ENCODE measurements at places on chromosomes 3 and 15. TPM values are rescaled to one million over a fixed set of nuclear protein-coding genes. Genes with fewer than 3 reads are reported as not detected.

DNA sequence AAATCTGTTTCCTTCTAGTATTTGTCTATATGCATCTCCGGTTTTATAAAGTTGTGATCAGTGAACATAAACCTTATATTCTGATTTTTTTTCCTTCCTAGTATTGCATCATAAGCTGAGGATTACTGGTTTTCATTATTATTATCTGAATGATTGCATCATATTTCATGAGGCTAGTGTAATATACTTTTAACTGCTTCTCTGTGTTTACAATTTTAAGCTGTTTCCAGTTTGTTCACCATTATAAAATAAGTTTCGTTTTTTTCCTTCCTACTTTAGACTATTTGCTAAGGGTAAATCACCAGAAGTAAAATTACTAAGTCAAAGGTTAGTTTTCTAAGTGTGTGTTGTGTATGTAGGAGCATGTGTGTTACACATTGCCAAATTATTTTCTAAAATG is 20.2 kb downstream of the SEMA6D start:
- DNase-seq, result no peak
- H3K4me3 ChIP-seq, result no peak overlapping the region
- H3K4me1 ChIP-seq, result no peaks in the 10 kb centered on the region
- no peaks in the 10 kb centered on the region for H3K27me3 ChIP-seq

DNA sequence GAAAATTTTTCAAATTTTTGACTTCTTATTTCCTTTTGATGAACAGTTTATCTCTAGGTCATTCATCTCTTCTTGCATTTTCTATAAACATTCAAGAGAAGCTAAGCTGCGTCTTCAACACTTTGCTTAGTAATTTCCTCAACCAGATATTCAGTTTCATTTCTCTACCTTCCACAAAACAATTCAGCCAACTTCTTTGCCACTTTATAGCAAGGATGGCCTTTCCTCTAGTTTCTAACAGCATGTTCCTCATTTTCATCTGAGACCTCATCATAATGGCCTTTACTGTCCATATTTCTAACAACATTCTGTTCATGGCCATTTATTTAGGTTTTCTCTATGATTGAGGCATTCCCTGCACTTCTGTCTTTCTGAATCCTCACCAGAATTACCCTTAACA is 90.0 kb downstream of the ARIH1 start:
- H3K4me3 ChIP-seq, result no peak overlapping the region
- H3K4me1 ChIP-seq, result peaks cover 42% of the 10 kb centered on the region
- no peaks in the 10 kb centered on the region for H3K27me3 ChIP-seq

DNA sequence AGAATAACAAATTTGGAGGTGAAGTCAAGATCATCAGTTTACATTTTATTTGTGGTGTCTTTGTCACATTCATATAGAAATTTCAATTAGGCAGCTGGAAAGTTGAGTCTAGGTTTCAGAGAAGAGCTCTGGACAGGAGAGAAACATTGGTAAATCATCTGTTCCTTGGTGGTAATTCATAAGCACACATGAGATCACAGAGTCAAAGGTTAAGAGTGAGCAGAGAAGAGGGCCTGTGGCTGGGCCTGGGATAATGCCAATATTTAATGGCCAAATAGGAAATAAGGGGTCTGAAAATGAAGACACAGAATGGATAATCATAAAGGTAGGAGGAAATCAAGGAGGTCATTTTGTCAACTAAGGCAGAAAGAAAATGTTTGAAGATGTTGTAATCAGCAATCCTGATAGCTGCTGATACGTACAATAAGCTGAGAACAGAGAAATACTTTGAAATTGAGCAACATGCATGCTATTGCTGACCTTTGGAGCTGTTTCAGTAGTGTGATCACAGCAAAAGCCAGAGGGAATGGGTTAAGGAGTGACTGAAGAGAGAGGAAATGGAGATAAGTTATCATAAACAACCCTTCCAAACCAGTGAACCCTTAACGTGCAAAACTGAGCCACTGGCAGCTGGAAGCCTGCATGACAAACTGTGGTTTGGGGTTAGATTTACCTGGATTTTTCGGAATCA is 692.8 kb downstream of the AGBL1 start:
- no peak for DNase-seq
- no peak overlapping the region for H3K27ac ChIP-seq
- no peaks in the 10 kb centered on the region for H3K27me3 ChIP-seq
- no peaks in the 10 kb centered on the region for H3K4me1 ChIP-seq
- H3K4me3 ChIP-seq, result no peak overlapping the region

DNA sequence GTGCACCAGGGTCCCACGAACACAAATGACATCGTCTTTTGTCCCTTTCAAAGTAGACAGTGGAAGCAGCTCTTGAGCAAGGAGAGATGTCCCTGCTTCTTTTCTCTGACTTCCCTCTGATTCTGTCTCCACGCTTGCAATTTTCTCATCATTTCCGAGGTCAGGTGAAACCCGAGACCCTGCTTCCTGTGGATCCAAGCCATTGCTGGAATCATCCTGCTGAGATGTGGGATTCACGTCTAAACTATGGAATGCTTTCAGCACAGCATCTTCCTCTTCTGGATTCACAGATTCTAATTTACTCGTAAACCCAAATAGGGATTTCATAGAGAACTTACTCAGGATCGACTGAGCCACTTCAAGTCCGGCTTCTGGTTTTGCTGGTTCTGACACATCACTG is 127.1 kb downstream of the FMN1 start:
- H3K27ac ChIP-seq, result no peak overlapping the region
- peaks cover 20% of the 10 kb centered on the region for H3K4me1 ChIP-seq
- H3K36me3 ChIP-seq, result peaks cover 9% of the 10 kb centered on the region
- no peaks in the 10 kb centered on the region for H3K27me3 ChIP-seq
- DNase-seq, result no peak

DNA sequence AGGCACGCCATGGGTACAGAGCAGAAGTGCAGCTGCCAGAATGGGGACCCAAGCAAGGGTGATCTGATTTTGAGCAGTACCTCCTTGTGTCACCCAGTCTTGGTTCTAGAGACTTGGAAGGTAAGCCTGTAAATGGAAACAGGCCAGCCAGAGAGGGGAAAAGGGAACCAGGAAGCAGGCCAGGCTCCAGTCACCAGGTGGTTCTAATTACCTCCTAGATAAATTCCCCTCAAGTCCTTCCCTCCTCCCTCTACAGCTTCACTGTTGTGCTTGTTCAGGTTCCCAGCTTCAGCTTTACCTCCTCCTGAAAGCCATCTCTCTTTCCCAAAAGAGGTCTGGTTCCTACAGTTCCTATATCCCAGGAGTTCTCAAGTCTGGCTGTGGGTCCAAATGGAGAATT is 58.8 kb upstream of the SLC7A14 start:
- H3K27ac ChIP-seq, result no peak overlapping the region
- H3K4me1 ChIP-seq, result no peaks in the 10 kb centered on the region
- H3K4me3 ChIP-seq, result no peak overlapping the region
- no peaks in the 10 kb centered on the region for H3K36me3 ChIP-seq

- H3K27ac ChIP-seq, result no peak overlapping the region
- no peak overlapping the region for H3K4me3 ChIP-seq
- H3K36me3 ChIP-seq, result no peaks in the 10 kb centered on the region
- no peaks in the 10 kb centered on the region for H3K27me3 ChIP-seq
These were observed 227.7 kb upstream of the ZPLD1 start for GRCh38 chr3:102207151-102207571.

Gene FGF7
- polyA plus RNA-seq, result not detected

Gene IL17RE
- 0.60 TPM for polyA plus RNA-seq

DNA sequence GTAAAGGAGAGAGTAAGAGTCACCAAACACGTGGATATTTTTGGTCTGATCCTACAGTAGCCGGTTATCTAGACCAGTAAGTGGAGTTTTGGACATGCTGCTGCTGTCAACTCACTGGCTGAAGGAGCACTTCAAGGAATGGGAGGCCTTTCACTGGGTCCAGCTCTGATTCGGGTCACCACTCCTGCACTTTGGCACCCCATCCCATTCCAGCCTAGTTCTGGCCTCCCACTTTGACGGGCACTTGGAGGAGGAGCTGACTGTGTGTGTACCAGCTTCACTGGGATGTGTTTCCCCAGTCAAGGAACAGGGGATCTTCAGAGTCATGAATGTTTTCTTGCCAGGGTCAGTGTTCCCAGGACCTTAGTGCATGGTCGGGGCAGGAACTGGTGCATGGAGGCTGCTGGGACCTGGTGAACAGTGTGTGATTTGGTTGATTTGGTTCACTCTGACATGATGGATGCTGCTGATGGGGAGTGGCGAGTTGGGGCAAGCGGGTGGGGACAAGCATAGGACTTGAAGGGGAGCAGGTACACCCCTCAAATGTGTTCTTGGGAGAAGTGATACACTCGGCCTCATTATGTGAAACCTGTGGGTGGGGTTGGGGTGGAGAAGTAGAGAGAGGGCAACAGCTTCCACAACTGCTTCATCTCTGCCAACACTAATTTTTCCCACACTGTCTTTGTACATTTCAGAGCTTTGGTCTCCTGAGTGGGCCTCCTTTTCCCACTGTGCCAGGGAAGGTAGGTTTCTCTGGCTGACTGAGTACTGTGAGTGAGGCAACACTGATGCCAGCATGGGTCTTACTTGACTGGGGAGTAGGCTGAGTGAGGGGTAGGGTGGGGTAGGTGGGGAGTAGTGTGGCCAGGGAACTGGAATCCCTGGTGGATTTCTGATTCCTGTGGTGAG is 64.0 kb downstream of the RGMA start:
- H3K27ac ChIP-seq, result peak overlapping the region; percentile 76
- H3K4me3 ChIP-seq, result no peak overlapping the region
- no peak for DNase-seq
- no peaks in the 10 kb centered on the region for H3K27me3 ChIP-seq

Gene UBE2Q2
- polyA plus RNA-seq, result 20.9 TPM

- no peak overlapping the region for H3K4me3 ChIP-seq
- no peak overlapping the region for H3K27ac ChIP-seq
- H3K36me3 ChIP-seq, result no peaks in the 10 kb centered on the region
- no peak for DNase-seq
These were observed 34.2 kb upstream of the PRR23E start for GRCh38 chr3:127158614-127159229.

DNA sequence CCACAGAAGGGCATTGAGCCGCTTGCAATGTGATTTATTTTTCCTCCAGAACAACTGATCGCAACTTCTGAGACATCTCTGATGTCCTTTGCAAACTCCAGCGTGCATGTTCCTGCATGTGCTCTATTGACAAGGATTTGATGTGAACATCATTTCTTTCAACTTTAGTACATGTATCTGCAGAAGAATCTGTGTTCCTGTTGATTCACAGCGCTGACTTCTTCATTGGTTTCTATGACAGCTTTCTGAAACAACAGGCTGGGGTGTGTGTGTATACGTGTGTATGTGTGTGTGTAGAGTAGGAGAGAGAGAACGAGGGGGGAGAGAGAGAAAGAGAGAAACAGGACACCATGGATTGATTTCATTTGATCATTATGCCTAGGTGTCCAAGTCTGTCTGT is 56.7 kb upstream of the CMTM8 start:
- H3K4me1 ChIP-seq, result peaks cover 5% of the 10 kb centered on the region
- peaks cover 2% of the 10 kb centered on the region for H3K27me3 ChIP-seq

- H3K27ac ChIP-seq, result no peak overlapping the region
- H3K36me3 ChIP-seq, result no peaks in the 10 kb centered on the region
- no peak overlapping the region for H3K4me3 ChIP-seq
- no peak for DNase-seq
- no peaks in the 10 kb centered on the region for H3K27me3 ChIP-seq
These were observed 84.8 kb upstream of the ICE2 start for GRCh38 chr15:60563539-60564404.

Gene CFAP91
- not detected for polyA plus RNA-seq

DNA sequence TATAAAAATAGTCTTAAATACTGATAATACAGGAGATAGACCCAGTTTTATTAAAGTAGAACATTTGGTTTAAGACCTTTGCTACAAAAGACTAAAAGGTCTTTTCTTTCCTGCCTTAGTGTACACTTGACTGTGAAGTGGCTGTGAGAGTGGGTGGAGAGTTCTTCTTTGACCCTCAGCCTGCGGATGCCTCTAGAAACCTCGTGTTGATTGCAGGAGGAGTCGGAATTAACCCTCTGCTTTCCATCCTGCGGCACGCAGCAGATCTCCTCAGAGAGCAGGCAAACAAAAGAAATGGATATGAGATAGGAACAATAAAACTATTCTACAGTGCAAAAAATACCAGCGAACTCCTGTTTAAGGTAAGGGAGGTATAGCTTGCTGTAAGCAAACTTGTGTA is 36.5 kb downstream of the OXNAD1 start:
- no peaks in the 10 kb centered on the region for H3K27me3 ChIP-seq
- H3K36me3 ChIP-seq, result peaks cover 30% of the 10 kb centered on the region
- DNase-seq, result no peak
- H3K4me3 ChIP-seq, result no peak overlapping the region
- H3K4me1 ChIP-seq, result no peaks in the 10 kb centered on the region

DNA sequence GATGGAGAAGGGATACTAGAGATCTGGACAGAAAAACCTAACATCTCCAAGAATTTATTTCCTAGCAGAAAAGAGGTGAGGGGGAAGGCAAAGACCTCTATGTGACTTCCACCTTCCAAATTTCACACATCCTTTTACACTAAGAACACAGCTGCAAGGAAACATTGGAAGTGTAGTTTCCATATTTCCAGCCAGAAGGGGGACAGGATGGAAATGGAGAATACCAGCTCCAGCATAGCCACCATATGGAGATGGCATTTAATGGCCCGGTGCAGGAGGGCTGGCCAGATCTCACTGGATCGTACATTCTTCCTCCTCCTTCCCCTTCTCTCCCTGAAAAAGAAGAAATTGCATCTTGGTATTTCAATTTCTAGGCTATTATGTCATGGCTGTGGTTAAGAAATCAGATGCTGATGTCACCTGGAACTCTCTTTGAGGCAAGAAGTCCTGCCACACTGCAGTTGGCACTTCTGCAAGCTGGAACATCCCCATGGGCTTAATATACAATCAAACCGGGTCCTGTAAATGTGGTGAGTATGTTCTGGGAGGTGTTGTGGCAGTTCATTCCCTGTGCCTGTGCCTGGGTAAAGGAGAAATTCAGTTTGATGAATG is 36.9 kb upstream of the TF start:
- no peaks in the 10 kb centered on the region for H3K36me3 ChIP-seq
- H3K4me3 ChIP-seq, result no peak overlapping the region
- no peaks in the 10 kb centered on the region for H3K4me1 ChIP-seq

- H3K27me3 ChIP-seq, result no peaks in the 10 kb centered on the region
- peaks cover 4% of the 10 kb centered on the region for H3K4me1 ChIP-seq
- H3K4me3 ChIP-seq, result no peak overlapping the region
These were observed 117.7 kb upstream of the PLCL2 start for GRCh38 chr3:16767006-16767405.

DNA sequence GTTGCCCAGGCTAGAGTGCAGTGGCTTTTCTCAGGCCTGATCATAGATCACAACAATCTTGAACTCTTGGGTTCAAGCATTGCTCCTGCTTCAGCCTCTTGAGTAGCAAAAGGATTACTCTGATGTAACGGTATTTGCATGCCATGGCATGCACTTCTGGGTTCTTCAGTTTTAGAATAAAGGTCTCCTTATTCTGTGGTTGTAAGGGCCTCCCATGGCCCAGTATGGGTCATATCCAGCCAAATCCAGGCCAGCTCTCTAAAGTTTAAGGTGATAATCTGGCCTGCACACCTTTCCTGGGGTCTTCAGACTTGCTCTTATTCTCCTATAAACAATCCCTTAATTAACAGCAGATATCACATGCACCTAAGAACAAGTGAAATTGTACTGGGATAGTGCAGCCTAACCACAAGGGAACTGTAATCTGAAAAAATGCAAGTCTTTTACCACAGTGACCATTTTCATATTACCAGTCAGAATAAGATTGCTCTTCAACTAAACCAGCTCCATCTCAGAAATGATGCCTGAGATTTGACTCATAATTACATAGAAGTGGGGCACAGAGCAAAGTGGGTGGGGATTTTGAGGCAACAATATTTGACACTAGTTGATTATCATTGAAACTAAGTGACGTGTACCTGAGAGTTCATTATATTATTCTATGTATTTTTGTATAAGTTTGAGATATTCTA is 25.4 kb downstream of the COMMD2 start:
- no peaks in the 10 kb centered on the region for H3K4me1 ChIP-seq
- H3K27ac ChIP-seq, result no peak overlapping the region
- H3K27me3 ChIP-seq, result peaks cover 5% of the 10 kb centered on the region
- no peak overlapping the region for H3K4me3 ChIP-seq
- H3K36me3 ChIP-seq, result no peaks in the 10 kb centered on the region

All from CD14-positive monocyte (primary cell).